Stimulated activated CD8-positive, alpha-beta memory T cell treated with anti-CD3 and anti-CD28 coated beads, Interleukin-4, amount 100 ng/mL, for 1 hour (primary cell): ENCODE measurements at places on chromosomes 11 and 22.

DNA sequence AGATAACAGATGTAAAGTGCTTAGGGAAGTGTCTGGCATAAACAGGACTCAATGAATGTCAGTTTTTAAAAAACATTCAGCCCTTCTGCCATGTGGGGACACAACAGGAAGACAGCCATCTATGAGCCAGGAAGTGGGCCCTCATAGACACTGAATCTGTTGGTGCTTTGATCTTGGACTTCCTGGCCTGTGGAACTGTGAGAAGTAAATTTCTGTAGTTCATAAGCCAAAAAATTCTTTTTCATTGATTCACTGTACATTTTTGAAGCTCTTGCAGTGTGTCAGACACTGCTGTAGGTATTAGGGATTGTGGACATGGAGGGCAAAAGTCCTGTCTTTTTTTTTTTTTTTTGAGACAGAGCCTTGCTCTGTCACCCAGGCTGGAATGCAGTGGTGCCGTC, 188.6 kb downstream of the HIPK3 start:
- no peak for DNase-seq

DNA sequence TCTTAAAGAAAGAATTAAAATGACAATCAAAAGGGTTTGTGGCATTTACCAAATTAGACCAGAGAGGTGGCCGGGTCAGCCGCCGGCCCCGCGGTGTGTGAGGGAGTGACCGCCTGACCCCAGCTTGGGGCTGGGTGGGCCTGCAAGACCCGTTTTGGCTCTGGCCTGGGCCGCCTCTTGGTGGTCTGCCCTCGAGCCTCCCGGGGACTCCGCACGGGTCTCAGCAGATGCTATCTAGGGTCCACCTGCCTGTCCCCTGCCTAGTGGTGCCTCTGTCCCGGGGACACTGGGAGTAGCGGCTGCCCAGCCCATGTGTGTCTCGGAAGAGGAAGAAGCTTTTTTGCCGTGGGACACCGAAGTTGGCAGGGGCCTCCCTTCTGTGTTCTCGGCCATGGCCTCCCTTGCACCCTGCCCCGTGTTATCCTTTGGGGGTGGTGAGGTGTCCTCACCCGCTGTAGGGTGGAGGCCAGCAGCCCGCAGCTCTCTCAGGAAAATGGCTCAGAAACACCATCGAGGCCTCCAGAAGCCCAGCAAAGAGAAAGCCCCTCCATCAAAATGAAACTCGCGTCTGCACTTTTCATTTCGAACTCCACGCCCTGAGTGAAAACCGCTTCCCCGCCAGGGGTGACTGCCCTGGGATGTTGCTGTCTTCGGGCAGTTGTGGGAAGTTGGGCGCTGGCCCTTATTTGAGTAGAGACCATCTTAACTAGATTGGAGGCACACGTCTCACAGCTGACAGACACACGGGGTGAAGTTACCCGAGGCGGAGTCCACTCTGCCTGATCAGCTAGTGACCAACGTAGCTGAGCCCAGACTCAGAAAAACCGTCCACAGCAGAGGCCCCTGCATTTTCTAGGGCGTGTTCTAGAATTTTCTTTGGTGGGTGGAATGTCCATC, 8.0 kb downstream of the CCND1 start:
- DNase-seq = no peak

DNA sequence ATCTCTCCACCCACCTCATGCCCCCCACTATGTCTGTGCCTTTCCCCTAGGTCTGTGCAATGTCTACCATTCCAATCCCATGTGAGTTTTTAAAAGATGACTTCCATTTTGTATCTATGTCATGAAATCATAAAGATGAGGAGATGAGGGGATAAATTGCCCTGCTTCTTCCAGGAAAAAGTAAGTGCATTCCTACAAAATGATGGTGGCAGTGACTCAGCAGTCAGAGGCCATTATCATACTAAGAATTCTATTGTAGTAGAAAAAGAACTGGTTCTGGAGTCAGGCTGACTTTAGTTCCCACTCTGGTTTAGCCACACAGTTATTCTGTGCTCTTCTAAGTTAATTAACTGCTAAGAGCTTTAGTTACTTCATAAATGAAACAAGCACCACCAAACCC, 89.6 kb upstream of the API5 start:
- DNase-seq = no peak

- DNase-seq = no peak
Observed at GRCh38 chr11:62842171-62842741, 2.9 kb upstream of the WDR74 start.

DNA sequence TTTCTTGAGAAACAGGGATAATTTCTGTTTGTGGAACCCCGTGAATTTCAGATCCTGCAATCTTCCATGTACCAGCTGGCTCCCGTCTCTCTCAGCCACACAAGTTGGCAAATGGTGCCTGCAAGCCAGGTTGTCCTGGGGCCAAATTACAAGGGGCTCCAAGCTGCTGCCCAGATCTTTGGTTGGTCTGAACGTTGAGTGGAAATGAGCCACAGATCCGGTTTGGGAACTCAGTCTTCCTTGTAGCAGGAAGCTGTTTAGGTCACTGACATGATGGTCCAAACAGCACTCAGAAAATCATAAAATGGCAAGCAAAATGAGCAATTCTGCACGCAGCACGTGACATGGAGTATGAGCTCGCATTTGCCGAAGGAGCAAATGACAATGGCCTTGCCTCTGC, 1496.4 kb downstream of the TBC1D22A start:
- no peak for DNase-seq
